ENCODE measurements at places on chromosomes 12 and 14.

DNA sequence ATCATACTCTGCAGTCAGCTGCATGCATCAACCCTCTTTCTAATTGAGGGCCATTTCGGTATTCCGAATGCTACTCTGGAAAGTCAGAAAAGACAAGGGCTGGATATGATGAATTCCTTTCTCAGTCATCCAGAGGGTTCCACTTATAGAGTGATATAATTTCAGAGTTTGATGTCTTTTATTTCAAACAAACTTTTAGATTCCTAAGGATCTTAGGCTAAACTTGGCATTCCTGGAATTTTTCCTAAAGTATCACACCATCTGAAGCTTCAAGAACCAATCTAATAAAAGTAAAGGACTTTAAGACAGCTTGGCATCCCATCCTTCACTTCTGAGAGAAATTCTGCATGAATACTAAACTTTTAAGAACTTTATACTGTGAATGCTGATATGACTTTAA, 69.3 kb upstream of the KCNJ8 start:
- DNase-seq, result no peak

GRCh38 chr14:36662543-36663403, 1.1 kb downstream of the PAX9 start:
- peak; percentile 29 for DNase-seq

- DNase-seq, result no peak
These were observed 396.2 kb downstream of the PAWR start for GRCh38 chr12:79294590-79294989.

- DNase-seq, result no peak
These were observed 65.6 kb downstream of the PPP2R5E start for GRCh38 chr14:63477556-63477955.

- no peak for DNase-seq
These were observed 286.4 kb upstream of the AMIGO2 start for GRCh38 chr12:47366157-47366556.

DNA sequence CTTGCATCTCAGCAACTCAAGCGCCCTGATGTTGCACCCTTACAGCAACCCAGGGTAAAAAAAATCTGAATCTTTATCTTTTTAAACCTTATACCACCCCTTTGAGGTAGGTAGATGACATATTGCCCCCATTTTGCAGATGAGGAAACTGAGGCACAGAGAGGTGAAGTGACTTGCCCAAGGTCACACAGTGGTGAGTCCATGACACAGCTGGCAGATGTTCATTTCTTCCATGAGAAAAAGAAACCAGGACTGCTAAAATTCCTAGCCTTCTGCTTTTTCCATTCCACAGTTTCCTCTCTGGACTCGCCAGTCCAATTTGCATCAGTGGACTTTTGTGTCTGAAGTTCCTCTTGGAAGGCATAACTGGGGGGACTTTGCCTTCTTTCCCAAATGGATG, 79.3 kb downstream of the IGF1 start:
- no peak for DNase-seq

- DNase-seq, result peak; percentile 14
These were observed 80.9 kb downstream of the SLC41A2 start for GRCh38 chr12:104877103-104877705.

GRCh38 chr12:48334808-48335207, 15.9 kb downstream of the ZNF641 start:
- DNase-seq, result no peak

DNA sequence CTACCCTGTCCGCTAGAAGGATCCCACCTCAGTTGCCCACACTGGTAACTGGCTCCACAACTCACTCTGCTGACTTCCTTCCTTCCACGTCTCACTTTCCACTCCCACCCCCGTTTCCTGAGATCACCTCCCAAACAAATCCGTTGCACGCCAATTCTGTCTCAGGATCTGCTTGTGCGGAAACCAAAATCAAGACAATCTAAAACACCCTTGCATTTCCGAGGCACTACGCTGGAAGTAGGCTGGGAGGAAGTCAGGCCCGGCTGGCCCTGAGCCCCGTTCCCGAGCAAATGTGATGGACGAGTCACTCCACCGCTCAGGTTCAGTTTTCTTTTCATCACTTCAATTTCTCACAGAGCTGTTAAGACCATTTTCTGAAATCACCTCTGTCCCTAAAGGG, 23.1 kb downstream of the ABCB9 start:
- DNase-seq, result no peak

GRCh38 chr14:23123419-23123818, 4.4 kb upstream of the CEBPE start:
- peak; percentile 2 for DNase-seq

DNA sequence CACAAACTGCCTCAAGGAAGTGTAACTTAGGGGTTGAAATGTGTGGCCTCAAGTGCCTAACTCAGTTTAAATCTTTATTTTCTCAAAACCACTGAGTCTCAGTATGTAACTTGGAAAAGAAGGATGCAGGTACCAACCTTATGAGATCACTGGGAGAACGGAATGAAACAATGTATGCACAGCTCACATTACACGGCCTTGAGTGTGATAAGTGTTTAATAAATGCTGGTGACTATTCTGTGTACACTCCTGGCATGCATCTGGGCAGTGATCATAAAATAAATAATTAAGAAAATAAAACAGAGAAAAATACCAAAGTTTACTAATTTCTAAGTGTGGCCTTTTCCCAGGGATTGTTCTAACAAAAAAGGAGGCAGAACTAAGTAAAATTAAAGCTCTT, 974.5 kb upstream of the FLRT2 start:
- DNase-seq, result no peak

DNA sequence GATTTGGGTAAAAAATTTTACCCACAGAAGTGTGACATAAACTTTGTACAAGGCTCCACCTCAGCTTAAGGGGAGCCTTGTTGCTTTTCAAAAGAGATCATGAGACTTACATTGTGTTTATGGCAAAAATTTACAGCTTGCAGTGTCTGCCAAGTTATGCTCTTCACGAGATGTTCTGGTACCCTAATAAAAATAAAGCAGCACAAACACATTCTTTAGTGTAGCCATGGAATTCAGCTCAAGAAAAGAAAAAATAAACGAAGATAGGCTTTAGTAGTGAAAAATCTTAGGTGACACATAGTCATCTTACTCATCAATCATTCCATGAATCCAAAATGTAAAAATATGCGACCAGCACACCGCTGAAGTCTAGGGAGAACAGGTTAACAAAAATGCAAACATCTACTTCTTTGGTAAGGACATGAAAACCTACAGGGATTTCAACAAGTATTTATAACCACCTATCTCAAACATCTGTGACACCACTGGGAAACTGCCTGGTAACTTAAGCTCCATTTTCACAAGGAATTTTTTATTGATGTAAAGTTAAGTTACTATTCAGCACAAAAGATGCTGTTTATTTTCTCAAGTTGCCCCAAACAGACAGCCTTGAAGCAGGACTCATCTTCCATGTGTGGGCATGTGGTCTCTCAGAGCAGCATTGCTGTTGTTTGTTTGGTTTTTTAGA, 32.9 kb downstream of the DMAC2L start:
- DNase-seq, result no peak

- DNase-seq, result no peak
These were observed 47.8 kb upstream of the MYF6 start for GRCh38 chr12:80659512-80660063.

GRCh38 chr12:8493084-8493483, 20.2 kb upstream of the CLEC4D start:
- DNase-seq, result no peak

DNA sequence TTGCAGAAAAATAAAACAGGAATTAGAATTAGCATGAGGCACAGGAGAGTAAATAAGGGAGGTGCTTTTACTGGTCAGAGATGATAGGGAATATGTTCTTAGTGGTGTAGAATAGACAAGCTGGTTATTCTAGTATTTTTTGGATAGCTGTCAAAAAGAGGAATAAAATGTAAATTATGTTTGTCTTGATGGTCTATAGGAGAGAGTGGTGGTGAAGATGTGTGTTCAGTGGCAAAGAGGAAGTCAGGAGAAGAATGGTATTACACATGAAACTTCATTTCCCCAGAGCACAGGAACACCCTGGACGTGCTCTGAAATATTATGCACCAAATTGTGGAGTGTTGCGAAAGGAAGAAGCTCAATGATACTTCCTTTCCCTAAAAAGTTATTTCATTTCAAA, 27.8 kb downstream of the MUCL1 start:
- no peak for DNase-seq

DNA sequence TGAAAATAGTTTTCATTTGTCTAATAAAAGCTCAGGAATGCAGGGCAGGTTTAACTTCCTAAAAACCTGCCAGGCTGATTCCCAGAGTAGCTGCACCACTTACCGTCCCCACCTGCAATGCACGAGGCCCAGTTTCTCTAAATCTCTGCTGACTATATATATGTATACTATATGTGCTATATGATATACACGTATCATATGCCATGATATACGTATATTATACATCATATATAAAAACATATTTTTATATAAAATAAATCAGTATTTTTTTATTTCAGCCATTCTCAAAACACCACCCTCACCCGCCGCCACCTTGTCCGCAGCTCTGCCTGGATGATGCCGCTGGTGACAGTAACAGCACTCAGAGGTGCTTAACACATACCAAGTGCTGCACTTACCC, 2.3 kb downstream of the ANKLE2 start:
- DNase-seq, result no peak

GRCh38 chr12:88367231-88367630, 213.0 kb downstream of the KITLG start:
- DNase-seq, result no peak

- DNase-seq, result peak; percentile 84
These were observed 960 bp upstream of the LRFN5 start for GRCh38 chr14:41605550-41606281.

DNA sequence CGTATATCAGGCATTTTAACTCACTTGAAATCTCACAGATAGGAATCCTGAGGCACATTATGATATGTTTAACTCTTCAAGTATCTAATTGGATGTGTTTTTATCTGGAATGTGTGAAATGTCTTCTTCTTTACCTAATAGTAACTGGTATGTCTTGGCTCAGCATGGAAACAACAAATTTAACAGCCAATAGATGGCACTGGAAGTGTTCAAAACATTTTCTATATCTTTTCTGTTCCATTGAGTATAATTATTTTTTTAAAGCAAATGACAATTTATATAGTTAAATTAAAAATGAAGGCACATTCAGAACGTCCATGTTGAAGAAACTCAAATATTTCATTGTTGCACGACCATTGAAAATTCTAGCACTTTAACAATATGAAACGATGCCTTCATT, 164.6 kb upstream of the SLC16A7 start:
- DNase-seq, result no peak

GRCh38 chr14:86237733-86238132, 707.8 kb downstream of the FLRT2 start:
- no peak for DNase-seq

GRCh38 chr12:75646329-75647210, 135.2 kb upstream of the KRR1 start:
- no peak for DNase-seq

GRCh38 chr14:50941151-50941550, 3.1 kb downstream of the PYGL start:
- no peak for DNase-seq

DNA sequence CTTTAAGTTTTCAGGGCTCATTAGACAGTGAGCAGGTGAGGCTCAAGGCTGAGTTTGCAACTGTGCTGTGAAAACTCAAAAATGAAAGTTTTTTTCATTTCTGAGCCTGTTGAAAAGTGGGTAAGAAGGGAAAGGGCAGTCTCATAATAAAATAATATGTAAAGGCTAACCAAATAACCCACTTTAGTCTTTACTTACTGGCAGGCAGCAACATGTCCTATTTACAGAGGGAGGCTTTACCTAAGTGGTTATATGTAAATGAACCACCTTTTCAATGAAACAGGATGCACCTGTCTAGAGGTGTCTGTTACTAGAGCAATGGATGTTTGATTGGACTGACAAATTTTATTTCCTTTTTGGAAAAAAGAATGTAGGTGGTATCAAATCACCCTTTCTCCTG, 158.0 kb downstream of the ETV6 start:
- peak; percentile 51 for DNase-seq

DNA sequence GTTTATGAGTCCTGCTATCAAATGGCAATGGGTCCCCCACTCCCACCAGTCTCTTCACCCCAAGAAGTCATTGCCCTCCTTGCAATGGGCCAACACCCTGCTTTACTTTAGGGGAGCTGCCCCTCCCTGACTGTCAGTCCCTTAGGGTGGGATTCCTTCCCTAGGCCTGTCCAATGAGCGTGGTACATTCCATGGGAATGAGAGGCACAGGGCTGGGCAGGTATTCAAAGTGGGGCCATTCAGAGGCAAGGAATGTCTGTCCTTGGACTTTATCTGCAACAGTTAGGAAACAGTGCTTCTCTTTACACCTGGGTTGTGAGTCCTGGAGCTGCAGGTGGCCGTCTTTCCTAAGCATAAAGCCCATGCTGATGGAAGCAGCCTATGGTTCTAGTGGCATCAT, 40.8 kb downstream of the TMEM132C start:
- no peak for DNase-seq

DNA sequence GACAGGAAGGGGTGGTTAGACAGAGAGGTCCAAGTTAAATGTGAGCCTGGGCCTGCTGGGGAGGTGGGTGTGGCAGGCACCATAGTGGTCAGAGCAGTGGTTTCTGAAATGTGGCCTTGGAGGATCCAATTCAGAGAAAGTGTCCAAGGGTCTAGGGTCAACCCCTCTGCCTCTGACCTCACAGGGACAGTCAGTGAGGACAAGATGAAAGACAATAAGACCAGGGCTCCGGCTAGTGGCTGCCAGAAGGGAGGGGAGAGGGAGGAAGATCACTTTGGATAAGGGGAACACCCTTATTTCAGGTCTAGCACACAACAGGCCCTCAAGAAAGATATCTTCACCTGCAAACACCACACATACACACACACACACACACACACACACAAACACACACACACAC, 335.1 kb downstream of the MED13L start:
- no peak for DNase-seq

GRCh38 chr12:51242876-51243275, 4.2 kb downstream of the DAZAP2 start:
- no peak for DNase-seq

GRCh38 chr14:52043690-52044089, 25.2 kb downstream of the NID2 start:
- DNase-seq, result no peak

DNA sequence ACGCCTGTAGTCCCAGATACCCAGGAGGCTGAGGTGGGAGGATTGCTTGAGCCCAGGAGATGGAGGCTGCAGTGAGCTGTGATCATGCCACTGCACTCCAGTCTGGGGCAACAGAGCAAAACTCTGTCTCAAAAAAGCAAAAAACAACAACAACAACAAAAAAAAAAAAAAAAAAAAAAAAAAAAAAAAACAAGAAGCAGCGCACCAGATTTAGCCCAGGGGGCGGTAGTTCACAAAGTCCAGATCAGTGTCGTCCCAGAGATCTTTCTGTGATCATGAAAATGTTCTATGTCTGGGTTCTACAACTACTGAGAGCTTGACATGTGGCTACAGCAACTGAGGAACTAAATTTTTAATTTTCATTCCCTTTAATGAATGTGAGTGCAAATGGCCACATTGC, 27.4 kb downstream of the OAS2 start:
- DNase-seq, result no peak

GRCh38 chr14:60339571-60339970, 90.5 kb downstream of the PPM1A start:
- no peak for DNase-seq

Measured in DMS79 (cell line).